ENCODE measurements at places on chromosomes 2 and 18.
A peak's percentile ranks its signal among the peaks of the same experiment; 100 is the strongest.

- DNase-seq, result no peak
Observed at GRCh38 chr2:216936954-216937357, 77.1 kb upstream of the TNP1 start.

- no peak for DNase-seq
Observed at GRCh38 chr2:127400533-127400896, 12.7 kb upstream of the MAP3K2 start.

GRCh38 chr2:125961739-125962138, 694.2 kb upstream of the GYPC start:
- DNase-seq, result no peak

GRCh38 chr18:67023059-67023458, 419.2 kb upstream of the CDH19 start:
- DNase-seq, result no peak

- DNase-seq, result no peak
Observed at GRCh38 chr2:106959975-106960682, 74.2 kb upstream of the ST6GAL2 start.

DNA sequence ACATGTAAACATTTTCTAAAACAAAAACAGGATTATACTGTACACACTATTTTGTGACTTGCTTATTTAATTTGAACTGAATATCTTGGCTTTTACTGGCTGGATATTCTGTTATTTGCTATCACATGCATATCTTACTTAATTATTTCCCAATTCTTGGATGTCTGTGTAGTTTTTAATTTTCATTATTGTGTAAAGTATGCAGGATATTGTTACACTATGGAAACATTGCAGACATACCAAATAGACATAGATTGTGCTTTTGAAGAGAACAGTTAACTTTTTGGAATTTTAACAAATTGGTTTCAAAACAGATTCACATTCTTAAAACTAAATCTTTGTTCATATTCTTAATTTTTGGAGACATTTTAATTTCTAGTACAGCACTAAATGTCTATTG, 2.1 kb downstream of the PHOSPHO2 start:
- no peak for DNase-seq

DNA sequence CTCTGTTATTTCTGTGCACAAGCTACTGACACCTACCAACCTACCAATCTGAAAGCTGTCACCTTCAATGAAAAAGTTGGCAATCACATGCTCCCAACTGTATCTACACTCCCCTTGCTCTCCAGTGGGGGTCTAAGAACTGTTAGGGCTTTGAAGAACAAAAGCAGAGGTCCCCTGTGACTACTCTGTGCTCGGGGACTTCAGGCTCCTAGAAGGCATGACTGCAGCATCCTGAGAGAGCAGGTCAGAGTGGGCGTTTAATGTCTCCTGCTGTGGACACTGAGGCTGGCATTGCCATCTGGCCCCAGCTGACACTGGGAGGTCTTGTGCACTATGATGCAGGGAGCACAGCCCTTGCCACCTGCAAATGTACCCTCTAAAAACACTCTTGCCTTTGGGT, 93.3 kb downstream of the ACTR2 start:
- DNase-seq, result no peak

DNA sequence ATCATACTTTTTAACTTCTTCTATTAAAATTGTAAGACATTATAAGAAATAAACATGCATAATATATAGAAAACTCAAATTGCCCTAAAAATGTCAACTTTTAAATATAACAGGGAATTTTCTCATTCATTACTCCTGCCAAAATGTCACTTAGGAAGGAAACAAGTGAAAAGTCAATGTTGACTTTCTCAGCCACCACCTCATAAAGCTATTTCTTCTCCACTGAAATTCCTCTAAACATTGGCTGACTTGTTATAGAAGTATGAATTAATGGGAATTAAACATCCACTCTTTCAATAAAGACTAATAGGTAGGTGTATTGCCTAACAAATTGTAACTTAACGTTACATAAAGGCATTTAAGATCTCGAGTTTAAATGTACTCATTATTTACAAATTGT, 499.7 kb upstream of the SYT4 start:
- no peak for DNase-seq

DNA sequence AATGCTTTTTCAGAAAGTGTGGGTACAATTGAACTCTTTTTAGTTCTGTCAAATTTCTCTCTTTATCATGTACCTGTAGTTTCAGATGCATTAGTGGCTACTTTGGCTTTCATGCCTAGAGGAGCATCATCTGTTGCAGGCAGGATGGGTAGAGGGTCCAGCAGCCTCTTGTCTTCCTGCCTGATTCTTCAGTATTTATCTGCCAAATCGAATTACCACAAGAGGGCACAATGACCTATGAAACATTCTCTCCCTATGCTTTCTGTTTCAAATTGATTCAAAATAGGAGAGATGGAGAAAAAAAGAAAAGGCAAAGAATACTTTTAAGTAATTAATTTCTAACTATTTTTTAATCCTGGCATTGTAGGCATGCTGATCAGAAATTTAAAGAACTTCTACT, 477.2 kb downstream of the TRIB2 start:
- DNase-seq, result peak; percentile 22

GRCh38 chr2:42663106-42663780, 94.8 kb downstream of the MTA3 start:
- peak; percentile 78 for DNase-seq
